ENCODE measurements at places on chromosomes 16 and 17. TPM values are rescaled to one million over a fixed set of nuclear protein-coding genes. Genes with fewer than 3 reads are reported as not detected.

Gene SLC5A10
- 0.87 TPM for total RNA-seq

DNA sequence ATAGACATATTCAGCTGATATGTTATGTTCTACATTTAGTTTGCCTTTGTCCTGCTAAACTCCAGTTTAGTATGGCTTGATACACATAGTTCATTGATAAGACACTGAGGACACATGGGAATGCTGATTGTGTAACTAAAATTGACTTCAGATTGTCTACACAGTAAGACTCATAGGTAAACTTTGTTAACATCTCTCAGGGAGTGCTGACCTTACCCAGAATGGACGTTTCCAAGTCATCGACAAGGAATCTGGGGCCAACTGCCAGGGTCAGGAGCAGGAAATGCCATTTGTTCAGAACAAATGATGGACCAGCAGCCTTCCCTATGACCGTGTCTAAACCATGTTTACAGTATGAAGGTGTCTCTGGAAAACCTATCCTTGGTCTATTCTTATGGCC lies 58.7 kb downstream of the DYNLRB2 start:
- DNase-seq: peak; percentile 38

Gene KRTAP2-3
- total RNA-seq: 5.9 TPM

- DNase-seq: no peak
Measured at GRCh38 chr17:56310782-56311181, 157.5 kb downstream of the ANKFN1 start.

- DNase-seq: peak; percentile 92
Measured at GRCh38 chr17:71633391-71633849, 487.4 kb upstream of the SOX9 start.

- no peak for DNase-seq
Measured at GRCh38 chr16:24769806-24770205, 40.4 kb downstream of the TNRC6A start.

Gene KRTAP4-5
- total RNA-seq: not detected

- no peak for DNase-seq
Measured at GRCh38 chr17:61402073-61402541, 2.5 kb downstream of the TBX2 start.

Gene G6PC1
- not detected for total RNA-seq

Gene APOH
- 0.10 TPM for total RNA-seq

GRCh38 chr16:31464348-31464769 lies 5.1 kb downstream of the ARMC5 start:
- no peak for DNase-seq

DNA sequence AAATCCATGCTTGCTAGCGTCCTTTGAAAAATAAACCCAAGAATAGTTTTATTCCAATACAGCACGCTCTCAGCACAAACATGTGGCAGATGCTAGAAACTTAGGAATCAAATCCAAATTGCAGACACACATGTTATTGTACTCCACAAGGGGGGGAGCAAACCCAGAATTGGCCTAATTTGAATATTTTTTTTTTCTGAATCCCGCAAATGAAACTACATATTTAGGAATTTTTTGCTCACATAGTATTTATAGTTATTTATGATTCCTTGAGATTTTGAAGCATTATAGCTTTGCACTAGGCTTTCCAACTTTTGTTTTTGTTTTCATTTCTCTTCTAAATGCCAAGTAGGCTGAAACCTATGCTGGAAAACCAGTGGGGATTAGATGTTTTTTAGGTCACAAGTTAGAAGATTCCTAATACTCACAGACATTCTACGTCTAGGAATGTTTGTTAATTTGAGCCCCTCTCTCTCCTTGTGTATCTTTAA lies 59.3 kb upstream of the CDH11 start:
- no peak for DNase-seq

DNA sequence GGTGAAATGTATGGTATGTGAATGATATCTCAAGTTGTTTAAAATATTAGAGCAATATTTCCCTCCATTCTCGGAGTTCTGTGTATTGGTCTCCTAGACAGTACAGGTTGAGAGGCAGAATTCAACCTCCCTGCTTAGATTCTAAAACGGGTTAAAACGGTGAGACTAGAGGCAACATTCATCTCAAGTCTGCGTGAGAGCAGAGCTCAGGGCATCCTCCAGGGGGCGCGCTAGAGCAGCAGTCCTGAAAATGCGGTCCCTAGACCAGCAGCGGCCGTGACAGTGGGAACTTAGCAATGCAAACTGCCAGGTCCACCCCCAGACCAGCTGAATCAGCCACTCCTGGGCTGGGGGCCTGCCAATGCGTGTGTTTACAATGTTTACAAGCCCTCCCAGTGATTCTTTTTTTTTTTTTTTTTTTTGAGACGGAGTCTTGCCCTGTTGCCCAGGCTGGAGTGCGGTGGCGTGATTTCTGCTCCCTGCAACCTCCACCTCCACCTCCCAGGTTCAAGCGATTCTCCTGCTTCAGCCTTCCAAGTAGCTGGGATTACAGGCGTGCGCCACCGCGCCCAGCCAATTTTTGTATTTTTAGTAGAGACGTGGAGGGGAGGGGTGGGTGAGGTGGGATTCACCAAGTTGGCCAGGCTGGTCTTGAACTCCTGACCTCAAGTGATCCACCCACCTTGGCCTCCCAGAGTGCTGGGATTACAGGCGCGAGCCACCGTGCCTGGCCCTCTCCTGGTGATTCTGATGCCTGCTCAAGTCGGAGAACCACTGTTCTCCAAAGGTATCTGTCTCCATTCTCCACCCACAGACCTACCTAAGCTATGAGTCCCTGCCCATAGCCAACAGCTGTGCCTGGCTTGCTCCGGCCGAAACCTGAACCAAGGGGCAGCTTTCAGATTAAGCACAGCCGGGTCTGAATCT lies 24.2 kb downstream of the KLHL36 start:
- DNase-seq: peak; percentile 55

DNA sequence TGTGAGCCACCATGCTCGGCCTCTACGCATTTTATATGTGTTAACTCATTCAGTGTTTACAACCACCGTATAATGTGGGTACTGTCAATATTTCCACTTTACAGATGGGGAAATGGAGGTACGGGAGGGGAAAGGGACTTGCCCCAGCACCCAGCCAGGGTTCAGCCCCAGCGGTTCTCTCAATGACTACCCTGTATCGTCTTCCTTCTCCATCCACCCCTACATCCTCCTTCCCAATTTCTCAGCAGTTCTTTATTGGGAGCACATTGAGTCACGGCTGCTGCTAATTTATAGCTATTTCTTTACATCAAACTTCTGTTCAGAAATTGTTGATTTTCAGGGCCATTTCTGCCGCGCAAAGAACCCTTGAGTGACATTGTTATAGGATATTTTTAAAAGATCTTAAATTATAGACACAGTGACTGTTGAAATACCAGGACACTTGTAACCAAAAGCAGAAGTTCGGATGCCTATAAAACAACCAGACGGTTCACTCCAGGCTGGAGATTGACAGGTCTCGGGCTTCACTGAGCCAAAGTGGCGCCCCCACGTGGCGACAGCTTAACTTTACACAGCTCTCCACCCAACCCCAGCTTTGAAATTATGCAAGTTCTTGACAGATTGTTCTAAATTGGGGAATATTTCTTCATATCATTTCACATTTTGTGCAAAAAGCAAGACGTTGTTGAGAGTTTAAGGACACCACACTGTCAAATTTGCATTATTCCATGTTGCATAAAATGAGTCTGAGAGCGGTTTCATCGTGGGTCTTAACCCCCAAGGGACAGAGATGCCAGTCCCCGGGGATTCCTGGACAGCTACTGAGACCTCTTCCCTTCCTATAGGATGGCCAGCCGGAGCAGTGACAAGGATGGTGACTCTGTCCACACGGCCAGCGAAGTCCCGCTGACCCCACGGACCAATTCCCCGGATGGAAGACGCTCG lies 11.8 kb downstream of the SYT17 start:
- DNase-seq: peak; percentile 19

Gene DLX3
- not detected for total RNA-seq

DNA sequence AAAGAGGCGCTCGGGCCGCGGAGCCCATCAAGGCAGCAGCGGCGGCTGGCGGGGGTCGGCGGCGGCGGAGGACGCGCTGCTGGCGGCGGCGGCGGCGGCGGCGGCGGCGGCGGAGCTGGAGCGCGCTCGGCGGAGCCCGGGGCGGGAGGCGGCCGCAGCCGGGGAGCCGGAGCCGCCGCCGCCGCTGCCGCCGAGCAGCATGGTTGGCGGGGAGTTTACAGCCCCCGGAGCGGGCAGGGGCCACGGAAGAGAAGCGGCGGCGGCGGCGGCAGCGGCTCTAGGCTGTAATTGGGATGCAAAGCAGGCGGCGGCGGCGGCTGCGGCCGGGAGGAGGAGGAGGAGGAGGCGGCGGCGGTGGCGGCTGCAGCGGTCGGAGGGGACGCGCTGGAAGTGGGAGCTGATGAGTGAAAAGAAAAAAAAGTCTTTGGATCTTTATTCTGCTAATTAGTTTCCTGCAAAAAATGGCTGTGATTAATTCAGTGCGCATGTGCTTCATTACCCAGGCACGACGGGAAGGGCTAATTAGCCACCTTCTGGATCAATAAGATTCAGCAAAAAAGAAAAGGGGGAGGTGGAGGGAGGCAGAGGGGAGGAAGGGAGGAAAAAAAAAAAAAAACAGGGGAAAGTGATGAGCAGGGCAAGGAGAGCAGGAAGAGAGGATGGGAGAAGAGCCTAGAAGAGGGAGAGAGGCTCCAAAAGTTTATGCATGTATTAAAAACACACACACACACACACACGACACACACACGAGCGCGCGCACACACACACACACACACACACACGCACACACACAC lies 10.9 kb upstream of the ZFHX3 start:
- peak; percentile 46 for DNase-seq

Gene ZACN
- not detected for total RNA-seq

Gene PRSS8
- 17.7 TPM for total RNA-seq

DNA sequence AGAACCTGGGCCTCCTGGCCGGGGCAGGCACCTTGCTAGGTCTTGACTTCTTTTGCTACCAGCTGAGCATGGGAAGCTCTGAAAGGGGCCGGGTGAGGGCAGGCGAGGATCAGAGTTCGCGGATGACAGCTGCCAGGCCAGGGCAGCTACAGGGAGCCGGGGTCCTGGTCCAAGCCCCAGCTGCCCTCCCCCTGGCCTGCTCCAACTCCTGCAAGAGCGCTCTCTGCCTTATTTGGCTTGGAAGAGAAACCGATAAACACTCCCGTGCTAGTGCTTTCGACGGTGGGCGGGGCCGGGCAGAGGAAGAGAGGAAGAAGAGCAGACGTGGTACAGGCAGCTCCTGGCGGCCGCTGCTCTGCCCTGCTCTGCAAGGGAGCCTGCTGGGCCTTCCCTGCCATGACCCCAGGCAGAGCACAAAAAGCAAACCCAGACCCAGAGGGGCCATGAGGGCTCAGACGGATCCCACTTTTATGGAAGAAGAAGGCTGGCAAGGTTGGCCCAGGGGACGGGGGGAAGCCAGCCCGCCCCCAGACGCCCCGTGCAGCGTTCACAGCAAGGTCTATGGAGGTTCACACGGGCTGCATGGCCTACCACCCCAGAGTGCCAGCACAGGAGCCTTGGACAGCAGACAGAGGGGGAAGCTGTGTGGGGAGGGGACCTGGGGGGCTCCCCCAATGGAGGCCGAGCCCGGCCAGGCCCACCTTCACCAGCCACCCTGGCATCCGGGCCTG lies 25.6 kb downstream of the PIEZO1 start:
- DNase-seq: no peak

DNA sequence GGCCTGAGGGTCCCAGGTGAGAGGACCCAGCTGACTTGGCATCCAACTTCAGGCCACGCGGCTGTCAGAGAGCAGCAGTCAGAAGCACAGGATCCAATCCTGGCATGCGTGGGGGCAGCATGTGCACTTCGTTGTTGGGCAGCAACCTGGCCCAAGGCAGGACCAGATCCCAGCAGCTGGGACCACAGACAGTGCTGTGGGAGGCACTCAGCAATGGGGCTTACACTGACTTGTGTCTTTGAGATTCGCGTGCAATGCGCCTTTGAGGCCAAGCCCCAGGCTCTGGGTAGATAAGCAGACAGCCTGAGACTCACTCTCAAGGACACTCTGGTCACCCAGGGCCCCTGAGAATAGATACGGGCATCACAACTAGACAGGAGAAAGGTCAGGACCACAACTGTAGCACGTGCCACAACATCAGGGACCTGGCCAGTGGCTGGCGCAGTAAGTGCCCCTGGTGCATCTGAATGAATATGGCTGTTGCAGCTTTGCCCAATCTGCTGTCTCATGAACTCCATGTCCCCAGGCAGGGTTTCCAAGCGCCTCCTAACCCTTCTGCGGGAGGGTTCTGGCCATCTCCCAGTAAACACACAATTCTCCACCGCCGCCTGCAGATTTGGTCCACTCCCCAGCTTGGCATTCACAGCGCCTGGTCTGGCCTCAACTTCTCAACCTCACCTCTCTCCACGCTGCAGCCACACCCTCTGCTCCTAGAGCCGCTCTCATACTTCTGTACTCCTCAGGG lies 3.2 kb downstream of the PAM16 start:
- DNase-seq: no peak

GRCh38 chr17:74497471-74497870 lies 31.0 kb downstream of the CD300A start:
- DNase-seq: no peak

GRCh38 chr17:16027708-16028584 lies 28.3 kb downstream of the TTC19 start:
- peak; percentile 95 for DNase-seq

GRCh38 chr17:28744972-28745785 lies 1.4 kb downstream of the TRAF4 start:
- DNase-seq: no peak

GRCh38 chr16:79609861-79610260 lies 9.3 kb upstream of the MAF start:
- no peak for DNase-seq

DNA sequence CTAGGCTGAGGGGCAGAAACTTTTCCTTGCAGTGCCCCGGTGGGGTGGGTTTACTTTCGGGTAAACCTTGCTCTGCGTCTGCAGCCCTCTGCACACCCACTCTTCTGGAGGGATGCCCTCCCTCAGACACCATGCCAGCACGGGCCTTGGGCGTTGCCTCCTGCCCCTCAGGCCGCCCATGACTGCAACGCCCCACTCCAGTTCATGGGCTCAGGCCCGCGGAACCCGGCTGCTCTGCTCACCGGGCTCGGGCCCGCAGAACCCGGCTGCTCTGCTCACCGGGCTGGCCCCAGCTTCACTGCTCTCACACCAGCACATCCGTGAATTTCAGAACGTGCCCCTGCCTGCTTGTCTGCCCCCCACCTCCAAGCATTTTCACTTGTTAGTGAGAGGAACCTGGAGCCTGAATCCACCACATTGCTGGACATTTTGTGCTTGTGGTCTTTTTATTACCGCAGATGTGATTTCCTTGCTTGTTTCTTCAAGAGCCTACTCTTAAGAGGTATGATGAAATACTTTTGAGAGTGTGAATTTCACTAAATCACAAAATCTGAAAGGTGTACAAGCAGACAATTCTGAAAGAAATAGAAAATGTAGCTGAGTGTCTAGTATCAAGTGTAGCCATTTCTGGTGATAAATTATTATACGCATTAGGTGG lies 130.9 kb downstream of the RPTOR start:
- DNase-seq: no peak

All from renal cortical epithelial cell (primary cell).